ENCODE measurements at places on chromosomes 16 and 17.

DNA sequence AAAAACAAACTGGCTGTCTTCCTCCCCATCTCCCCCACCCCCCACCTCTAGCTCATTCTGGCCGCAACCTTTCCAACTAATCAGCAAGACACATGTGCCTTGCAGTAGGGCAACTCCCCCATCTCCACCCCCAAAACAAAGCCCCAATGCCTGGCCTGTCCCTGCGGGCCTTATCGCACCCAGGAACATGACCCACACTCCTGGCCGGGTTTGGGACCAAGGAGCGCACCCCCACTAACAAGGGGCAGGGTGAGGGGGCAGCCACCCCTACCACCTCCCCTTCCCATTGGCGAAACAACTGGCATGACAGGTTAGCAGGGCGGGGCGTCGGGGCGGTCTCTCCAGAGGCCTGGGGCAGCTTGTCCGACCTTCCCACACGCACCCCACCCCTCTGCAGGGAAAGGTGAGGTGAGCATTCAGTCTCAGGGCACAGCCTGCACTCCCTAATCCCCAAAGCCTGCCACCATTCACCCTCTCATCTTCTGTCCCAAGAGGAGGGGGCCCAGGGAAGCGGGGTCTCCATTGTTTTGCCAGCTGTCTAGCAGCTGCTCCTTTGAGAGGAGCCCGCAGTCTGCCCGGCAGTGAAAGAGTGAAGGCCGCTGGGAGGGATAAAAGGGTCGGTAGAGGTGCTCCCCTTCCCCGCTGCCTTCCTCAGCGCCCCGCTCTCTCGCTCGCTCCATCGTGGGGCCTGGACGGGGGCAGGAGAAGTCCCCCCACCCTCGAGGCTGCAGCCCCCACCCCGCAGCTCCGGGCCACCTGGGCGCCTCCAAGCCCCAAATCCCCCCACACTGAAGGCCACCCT, 765 bp downstream of the MYO18A start:
- no peak for DNase-seq

- DNase-seq: peak; percentile 54
These were observed 5.2 kb downstream of the CISD3 start for GRCh38 chr17:38735161-38735997.

- no peak for DNase-seq
These were observed 17.5 kb downstream of the GUCY2D start for GRCh38 chr17:8019665-8020650.

DNA sequence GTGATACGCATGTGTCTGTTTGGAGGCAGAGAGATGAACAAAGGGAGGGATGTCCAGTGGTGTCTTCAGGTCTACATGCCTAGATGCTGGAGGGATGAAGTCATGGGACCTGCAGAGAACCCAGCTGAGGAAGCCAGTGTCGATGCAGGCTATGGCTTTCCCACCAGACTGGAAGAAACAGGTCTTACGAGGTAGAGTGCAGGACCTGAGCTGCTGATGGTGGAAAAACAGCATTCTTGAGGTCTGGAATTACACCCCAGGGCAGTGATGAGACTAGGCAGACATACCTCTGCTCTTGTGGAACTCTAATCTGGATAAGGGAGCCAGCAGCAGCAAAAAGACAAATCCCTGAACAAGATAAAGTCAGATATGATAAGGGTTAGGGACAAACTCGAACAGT, 37.4 kb downstream of the ARSG start:
- DNase-seq: no peak

GRCh38 chr17:4573115-4573514, 11.2 kb upstream of the SMTNL2 start:
- DNase-seq: no peak

DNA sequence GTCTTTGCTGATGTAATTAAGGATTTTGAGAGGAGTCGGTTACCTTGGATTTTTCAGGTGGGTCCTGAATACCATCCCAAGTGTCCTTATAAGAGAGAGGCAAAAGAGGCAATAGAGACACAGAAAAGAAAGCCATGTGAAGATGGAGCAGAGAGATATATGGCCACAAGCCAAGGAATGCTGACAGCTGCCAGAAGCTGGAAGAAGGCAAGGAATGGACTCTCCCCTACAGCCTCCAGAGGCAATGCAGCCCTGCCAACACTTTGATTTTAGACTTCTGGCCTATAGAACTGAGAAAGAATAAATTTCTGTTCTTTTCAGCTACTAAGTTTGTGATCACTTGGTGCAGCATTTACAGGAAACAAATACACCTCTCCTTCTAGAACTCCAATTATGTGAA, 8.2 kb upstream of the RNFT1 start:
- no peak for DNase-seq

- no peak for DNase-seq
These were observed 19.9 kb downstream of the GAS7 start for GRCh38 chr17:10178506-10178991.

DNA sequence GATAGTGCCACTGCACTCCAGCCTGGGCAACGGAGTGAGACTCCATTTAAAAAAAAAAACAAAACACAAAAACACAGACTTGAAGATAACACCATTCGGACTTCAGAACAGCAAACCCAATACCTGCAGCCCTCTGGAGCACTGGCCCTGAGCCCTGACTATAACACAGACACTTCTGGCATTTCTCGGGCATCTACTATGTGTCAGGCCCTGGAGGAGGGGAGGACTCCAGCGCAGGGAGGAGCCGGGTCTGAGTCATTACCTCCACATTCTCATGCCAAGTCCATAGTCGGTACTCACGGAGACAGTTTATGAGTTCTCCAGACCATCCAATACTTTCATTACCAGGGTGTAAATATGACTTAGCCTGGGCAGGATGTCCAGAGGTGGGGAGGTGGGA, 48.8 kb downstream of the PITPNM3 start:
- no peak for DNase-seq

DNA sequence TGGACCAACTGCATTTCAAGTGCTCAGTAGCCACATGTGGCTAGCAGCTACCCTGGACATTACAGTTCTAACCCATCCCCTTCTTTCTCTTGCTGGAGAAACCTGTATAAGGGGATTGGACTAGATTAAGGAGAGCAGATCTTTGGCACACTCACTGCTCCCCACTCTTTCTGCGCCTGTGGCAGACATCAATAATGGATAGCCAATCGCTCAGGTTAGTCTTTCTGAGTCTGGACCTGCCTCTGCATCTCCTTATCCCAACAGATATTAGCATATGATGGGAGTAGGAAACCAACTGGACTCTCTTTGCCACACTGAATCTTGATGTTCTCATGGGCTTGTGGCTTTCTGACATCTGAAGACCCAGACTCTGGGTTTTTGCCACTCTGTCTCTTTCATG, 81.7 kb downstream of the IRX5 start:
- DNase-seq: no peak

- no peak for DNase-seq
These were observed 7.8 kb upstream of the KCNJ2 start for GRCh38 chr17:70161519-70161918.

- no peak for DNase-seq
These were observed 68.0 kb downstream of the ABR start for GRCh38 chr17:1111599-1112443.

DNA sequence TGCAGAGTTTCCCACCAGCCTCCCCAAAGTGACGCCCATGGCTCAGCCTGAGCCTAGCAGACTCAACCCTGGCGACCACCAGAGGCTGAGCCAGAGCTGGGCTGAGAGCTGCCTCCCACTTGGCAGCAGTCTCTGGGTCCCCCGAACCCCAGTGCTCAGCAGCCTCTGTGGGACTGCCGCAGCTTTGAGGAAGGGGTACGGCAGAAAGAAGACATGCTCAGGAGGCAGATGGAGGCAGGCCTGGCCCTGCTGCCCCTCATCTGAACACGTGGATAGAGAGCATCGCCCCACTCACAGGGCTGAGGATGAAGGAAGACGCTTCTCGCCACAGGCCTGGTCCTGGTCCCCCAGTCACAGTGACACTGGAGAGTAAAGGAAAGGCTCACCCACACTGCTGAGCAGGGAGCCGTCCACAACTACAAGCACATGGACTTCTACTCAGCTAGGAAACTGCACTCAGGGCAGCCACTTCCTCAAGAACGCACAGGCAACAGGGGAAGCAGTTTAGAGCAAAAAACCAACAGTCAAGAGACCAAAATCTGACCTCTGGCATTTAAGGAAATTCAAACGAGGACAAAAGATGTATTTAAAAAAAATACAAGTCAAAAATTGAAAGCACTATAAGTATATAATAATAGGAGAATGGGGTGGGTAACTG, 45.2 kb upstream of the GSG1L start:
- no peak for DNase-seq

DNA sequence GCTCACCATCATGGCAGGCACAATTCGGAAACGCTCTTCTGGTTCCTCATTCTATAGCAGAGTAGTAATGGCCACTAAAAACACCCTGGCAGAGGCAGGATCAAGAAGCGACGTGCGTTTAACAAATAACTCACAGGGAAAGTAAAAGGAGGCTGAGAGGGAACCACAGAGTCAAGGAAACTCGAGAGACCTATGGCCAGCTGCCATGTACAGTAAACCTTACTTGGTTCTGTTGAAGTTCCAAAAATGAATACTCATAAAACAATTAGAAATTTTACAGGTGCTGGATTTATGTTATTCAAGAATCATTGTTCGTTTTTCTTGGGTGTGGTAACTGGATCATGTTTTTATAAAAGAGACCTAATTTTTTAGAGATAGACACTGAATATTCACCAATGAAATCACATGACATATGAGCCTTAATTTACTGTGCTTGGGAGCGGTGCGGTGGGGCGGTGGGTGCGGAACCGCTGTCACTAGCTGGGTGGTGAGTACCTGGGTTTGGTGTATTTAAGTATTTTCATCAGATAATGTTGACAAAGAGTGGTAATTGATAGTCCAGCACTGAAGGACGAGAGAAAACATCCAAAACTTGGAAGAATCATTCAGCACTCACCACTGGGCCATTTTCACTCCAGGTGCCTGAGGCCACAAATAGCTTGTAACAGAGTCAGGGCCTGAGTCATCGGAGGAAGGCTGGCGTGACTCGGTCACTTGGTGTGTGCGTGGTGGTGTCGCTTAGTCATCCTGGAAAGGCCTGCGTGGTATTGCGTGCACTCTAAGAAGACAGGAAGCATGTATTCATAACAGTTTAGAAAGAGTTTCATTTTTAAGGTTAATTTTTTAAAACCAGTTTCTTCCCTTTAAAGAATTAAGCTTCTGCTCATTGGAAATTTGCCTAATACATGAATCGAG, 135.4 kb upstream of the CHMP6 start:
- DNase-seq: peak; percentile 56

DNA sequence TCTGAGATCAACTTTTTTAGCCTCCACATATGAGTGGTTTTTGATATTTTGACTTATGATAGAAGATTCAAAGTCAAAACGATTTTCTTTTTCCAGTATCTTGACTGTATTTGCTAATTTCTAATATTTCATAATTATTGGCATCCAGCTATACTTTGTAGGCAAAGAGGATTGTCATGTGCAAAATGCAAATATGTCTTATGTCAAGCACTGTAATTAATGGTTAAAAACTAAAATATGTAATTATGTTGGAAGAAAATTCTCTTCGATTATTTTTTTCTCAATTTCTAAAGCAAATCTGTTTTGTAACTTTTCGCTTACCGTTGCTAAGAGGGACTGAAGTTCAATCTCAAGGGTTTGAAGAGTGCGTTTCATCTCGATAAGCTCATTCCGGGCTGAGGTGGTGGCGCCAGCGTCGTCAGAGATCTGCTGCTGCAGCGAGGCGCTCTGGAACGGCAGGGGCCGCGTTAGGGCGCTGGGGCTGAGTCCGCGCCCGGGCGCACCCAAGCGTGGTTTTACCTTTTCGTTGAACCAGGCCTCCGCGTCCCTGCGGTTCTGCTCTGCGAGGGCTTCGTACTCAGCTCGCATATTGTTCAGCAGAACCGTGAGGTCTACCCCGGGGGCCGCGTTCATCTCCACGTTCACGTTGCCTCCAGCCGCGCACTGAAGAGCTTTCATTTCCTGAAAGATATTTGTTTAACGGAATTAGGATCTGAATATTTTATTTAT, 3.0 kb downstream of the KRT27 start:
- peak; percentile 5 for DNase-seq
